ENCODE measurements at places on chromosomes 3 and 15. TPM values are rescaled to one million over a fixed set of nuclear protein-coding genes. Genes with fewer than 3 reads are reported as not detected.
A peak's percentile ranks its signal among the peaks of the same experiment; 100 is the strongest.

- DNase-seq: peak; percentile 82
Measured at GRCh38 chr15:39616731-39617455, 36.0 kb downstream of the THBS1 start.

- no peak for DNase-seq
Measured at GRCh38 chr3:127065561-127066290, 82.8 kb downstream of the PLXNA1 start.

The ACKR2 gene
- total RNA-seq: 0.61 TPM

The RAD51 gene
- total RNA-seq: 6.1 TPM

- no peak for DNase-seq
Measured at GRCh38 chr3:119631516-119631915, 28.9 kb downstream of the POPDC2 start.

The NTRK3 gene
- total RNA-seq: not detected

- DNase-seq: no peak
Measured at GRCh38 chr3:13612829-13613228, 63.9 kb downstream of the FBLN2 start.
